T-helper 1 cell (primary cell): ENCODE measurements at places on chromosomes 6 and 20.

DNA sequence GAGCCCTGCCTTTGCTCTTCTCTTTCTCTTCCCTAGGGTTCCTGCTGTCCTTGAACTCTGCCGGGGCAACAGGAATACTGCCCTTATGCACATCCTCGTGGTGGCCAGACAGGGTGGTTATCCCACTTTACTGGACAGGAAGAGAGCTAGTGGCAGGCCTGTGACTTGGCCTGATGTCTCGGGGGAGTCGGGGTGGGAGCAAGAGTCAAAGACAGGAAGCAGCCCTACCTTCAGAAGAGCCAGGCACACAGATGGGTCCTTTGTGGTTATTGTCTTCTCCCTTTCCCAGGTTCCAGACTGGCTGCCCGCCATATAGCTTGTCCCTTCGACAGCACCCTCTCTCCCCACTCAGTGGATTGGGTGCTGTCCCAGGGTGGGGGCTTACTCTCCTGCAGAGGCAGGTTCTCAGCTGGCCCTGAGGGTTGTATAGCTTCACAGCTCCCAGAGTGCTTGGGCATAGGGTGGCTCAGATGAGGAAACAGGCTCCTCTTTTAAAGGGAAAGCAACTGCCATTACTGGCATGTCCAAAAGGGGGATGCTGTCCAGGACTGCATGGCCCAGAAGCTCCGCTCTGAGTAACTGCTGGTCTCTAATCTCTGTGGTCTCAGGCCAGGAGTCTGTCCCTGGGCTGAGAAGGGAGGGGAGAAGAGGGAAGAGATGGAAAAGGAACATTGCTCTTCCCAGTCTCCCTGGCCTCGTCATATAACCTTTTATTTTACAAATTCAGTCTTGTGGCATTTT, 17.3 kb downstream of the PLCG1 start:
- no peak for DNase-seq

GRCh38 chr6:106451439-106451838, 90.9 kb downstream of the CRYBG1 start:
- DNase-seq = no peak

GRCh38 chr20:41287327-41287726, 30.2 kb downstream of the ZHX3 start:
- no peak for DNase-seq

GRCh38 chr6:99330159-99330558, 19.3 kb downstream of the FAXC start:
- DNase-seq = no peak

DNA sequence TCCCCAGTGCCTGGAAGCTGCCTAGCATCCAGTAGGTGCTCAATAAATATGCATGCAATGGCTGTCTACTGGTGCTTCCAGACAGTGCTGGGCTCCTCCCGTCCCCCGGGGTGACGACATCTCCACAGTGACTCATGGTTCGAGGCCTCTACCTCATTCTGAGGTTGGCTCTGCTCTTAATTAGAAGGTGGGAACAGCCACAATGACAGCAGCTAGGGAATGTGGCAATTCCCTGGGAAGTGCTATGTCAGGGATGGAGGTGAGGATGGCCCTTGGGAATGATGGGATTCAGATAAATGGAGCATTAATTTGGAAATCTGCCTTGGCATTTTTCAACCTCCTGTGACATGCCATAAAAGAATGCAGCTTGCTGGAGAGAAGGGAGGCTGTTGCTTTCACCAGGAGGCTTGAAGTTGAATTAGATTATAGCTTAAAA, 43.5 kb upstream of the NFATC2 start:
- DNase-seq = no peak

- DNase-seq = no peak
Observed at GRCh38 chr6:117629119-117629660, 26.9 kb upstream of the GOPC start.

GRCh38 chr20:21235484-21236445, 67.4 kb upstream of the XRN2 start:
- peak; percentile 35 for DNase-seq

DNA sequence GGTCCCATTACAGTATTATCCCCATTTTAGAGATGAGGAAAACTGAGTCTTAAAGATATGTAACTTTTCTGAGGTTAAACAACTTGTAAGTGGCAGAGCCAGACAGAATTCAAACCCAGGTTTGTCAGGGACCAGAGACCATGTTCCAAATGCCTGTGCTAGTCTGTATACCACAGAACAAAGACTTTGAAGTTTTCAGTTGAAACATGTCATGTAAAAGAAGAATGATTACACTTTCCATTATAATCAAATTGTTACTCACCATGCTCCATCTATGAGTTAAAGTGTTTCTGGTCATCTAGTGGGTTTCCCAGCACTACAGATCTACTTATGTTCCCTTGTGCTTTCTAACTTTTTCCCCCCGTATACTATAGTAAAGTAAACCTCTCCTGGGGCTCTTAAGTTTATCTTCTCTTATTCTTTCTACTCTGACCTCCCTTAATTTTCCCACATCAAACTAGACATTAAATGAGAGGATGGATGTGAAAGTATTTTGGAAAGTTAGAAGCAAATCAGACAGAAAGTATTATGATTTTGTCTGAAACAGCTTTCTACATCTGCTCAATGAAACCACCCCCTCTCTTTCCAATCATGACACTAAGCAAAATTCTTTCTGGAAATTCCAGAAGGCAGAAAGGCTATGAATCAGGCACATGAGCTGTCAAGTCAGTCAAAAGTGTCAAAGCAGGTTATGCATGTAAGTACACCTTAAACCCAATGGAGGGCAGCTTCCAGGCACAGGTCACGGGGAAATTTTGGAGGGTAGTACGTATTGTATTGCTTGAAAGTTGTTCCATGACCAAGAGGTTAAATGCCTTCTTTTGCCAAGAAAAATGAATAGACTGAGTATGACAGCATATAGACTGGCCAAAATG, 132.7 kb upstream of the MAP3K7 start:
- DNase-seq = no peak

DNA sequence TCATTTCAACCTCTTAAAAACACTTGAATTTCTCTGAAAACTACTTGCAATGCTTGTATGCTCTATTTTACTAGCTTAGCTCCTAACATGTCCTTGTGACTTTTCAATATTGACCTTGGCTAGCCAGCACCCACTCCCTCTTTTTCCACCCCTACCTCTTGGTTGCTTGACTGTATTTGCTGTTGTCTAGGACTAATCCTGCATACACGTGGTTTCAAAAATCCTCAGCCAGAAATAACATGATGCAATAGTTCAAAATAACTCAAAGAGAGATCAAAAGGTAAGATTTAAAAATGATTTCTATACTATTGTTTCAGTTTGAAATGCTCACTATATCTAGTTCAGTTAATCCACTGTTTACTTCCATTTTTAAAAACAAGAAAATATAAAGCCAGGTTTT, 102.3 kb upstream of the TBX18 start:
- no peak for DNase-seq

DNA sequence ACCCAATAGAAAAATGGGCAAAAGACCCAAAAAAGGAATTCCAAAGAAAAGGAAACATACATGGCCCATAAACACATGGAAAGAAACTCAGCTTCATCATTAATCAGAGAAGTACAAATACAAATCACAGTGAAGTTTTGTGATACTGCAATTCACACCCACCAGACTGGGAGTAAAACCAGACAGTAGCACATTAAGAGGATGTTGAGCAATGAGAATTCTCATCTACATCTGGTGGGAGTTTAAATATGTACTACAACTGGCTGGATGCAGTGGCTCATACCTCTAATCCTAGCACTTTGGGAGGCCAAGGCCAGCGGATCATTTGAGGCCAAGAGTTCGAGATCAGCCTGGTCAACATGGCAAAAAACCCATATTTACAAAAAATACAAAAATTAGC, 125.7 kb upstream of the PHACTR1 start:
- no peak for DNase-seq
